ENCODE measurements at places on chromosomes 7 and 10. TPM values are rescaled to one million over a fixed set of nuclear protein-coding genes. Genes with fewer than 3 reads are reported as not detected.

The PNLIP gene
- total RNA-seq: not detected

The SMIM30 gene
- 35.2 TPM for total RNA-seq

The FASTK gene
- total RNA-seq: 121 TPM

The PSMC2 gene
- total RNA-seq: 45.8 TPM

The CYP26C1 gene
- total RNA-seq: not detected

The MYL10 gene
- total RNA-seq: not detected

The HHEX gene
- total RNA-seq: 18.5 TPM

The PRLHR gene
- not detected for total RNA-seq

The SRRM3 gene
- 3.4 TPM for total RNA-seq

The CTNNA3 gene
- under 0.01 TPM for total RNA-seq

The STAG3 gene
- not detected for total RNA-seq

The CYP2E1 gene
- total RNA-seq: 11.9 TPM

The GIMAP1 gene
- 21.2 TPM for total RNA-seq

The ZNF722 gene
- not detected for total RNA-seq

The ZPBP gene
- total RNA-seq: not detected

The WNT16 gene
- total RNA-seq: not detected

The CDNF gene
- total RNA-seq: not detected

The CALD1 gene
- total RNA-seq: 352 TPM

The WEE2 gene
- total RNA-seq: not detected

The C1GALT1 gene
- total RNA-seq: 11.0 TPM

The CDK14 gene
- total RNA-seq: 5.1 TPM

The NEUROG3 gene
- total RNA-seq: not detected

The AGR2 gene
- total RNA-seq: not detected

The MPP7 gene
- total RNA-seq: 43.9 TPM

The HTRA1 gene
- total RNA-seq: 112 TPM

Measured in ascending aorta (tissue), 2 donors.